ENCODE measurements at places on chromosomes 2 and 18. TPM values are rescaled to one million over a fixed set of nuclear protein-coding genes. Genes with fewer than 3 reads are reported as not detected.
A peak's percentile ranks its signal among the peaks of the same experiment; 100 is the strongest.

- DNase-seq: no peak
- H3K4me3 ChIP-seq: no peak overlapping the region
- H3K36me3 ChIP-seq: no peaks in the 10 kb centered on the region
- no peak overlapping the region for H3K27ac ChIP-seq
- H3K4me1 ChIP-seq: no peaks in the 10 kb centered on the region
These were observed 34.5 kb downstream of the DTNA start for GRCh38 chr18:34744569-34744968.

- H3K4me1 ChIP-seq: no peaks in the 10 kb centered on the region
- no peak overlapping the region for H3K4me3 ChIP-seq
- H3K27ac ChIP-seq: no peak overlapping the region
These were observed 137.3 kb downstream of the TRIB2 start for GRCh38 chr2:12854001-12854530.

DNA sequence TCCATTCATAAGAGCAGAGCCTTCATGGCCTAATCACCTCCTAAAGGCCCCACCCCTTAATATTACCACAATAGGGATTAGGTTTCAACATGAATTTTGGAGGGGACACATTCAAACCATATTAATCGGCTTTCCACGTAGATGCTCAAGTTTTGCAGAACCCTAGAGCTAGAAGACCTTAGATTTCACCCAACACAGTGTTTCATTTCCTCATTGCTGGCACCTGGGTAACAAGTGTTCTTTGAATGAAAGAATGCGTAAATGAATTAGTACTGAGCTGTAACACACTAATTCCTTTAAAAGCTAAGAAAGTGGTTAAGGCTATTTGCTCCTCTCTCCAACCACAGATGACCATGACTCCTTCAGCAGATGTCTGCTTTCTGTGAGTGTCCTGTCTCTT, 252.5 kb downstream of the SMAD2 start:
- H3K27me3 ChIP-seq: no peaks in the 10 kb centered on the region
- DNase-seq: no peak
- H3K27ac ChIP-seq: no peak overlapping the region
- no peaks in the 10 kb centered on the region for H3K36me3 ChIP-seq
- no peak overlapping the region for H3K4me3 ChIP-seq

Gene SDC1
- total RNA-seq: 13.3 TPM

Gene ACADL
- 0.45 TPM for total RNA-seq

Gene IL36RN
- total RNA-seq: not detected

DNA sequence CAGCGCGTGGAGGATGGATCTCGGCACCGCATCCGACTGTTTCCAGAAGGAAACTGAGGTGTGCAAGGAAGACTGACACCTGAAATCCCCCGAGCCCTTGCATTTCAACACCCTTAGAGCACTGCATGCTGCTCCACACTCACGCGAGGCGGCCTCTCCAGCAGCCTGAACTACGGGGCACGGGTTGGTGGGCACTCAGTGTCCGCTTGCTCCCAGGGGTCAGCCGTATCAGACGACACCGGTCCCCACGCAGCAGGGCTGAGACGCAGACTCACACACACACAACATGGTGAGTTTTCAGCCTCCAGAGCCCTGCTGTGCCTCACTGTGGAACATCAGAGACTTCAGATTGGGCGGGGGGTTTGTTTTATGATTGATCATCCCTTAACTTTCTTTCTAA, 269.9 kb downstream of the TWIST2 start:
- no peaks in the 10 kb centered on the region for H3K4me1 ChIP-seq
- no peak for DNase-seq
- no peak overlapping the region for H3K27ac ChIP-seq
- H3K27me3 ChIP-seq: no peaks in the 10 kb centered on the region
- no peak overlapping the region for H3K4me3 ChIP-seq

Gene STEAP3
- total RNA-seq: 3.8 TPM

DNA sequence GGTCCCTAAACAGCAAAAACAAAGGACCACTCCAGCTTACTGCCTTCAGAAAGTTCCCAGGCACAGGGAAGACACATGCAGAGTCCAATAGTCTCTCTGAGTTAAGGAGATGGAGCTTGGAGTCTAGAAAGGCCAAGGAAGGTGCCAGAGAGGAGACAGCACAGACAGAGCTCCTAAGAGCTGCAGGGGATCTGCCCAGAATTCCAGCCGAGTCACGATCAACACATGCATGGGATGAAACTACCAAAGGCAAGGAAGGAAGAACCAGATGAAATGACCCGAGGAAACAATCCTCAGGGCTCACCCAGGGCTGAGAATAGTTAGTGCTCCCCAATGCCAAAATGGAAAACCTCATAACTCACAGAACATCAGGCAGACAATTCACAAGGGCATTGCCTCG, 15.4 kb downstream of the METTL4 start:
- H3K27ac ChIP-seq: no peak overlapping the region
- no peaks in the 10 kb centered on the region for H3K4me1 ChIP-seq
- H3K4me3 ChIP-seq: no peak overlapping the region
- DNase-seq: no peak

DNA sequence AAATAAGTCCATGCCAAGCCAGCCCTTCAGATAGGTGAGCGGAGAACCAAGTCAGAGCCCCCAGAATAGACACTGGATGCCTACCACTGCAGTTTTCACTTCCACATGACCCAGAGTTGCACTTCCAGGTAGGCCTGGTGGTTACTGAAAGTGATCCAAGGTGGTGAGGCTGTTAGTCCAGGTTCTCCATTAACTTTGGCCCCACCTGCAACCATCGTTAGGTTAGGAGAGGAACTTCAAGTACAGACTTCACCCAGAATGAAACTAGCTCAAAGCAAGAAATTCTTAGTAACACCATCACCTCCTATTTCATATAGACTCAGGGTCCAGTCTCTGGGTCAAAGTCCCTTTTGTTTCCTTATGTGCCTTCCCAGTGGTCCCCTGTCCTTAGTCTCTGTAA, 293.1 kb upstream of the ID2 start:
- H3K27me3 ChIP-seq: no peaks in the 10 kb centered on the region

GRCh38 chr2:15389326-15389700, 171.8 kb downstream of the NBAS start:
- no peak overlapping the region for H3K4me3 ChIP-seq
- no peak overlapping the region for H3K27ac ChIP-seq
- H3K27me3 ChIP-seq: no peaks in the 10 kb centered on the region
- DNase-seq: no peak
- peaks cover 4% of the 10 kb centered on the region for H3K36me3 ChIP-seq

DNA sequence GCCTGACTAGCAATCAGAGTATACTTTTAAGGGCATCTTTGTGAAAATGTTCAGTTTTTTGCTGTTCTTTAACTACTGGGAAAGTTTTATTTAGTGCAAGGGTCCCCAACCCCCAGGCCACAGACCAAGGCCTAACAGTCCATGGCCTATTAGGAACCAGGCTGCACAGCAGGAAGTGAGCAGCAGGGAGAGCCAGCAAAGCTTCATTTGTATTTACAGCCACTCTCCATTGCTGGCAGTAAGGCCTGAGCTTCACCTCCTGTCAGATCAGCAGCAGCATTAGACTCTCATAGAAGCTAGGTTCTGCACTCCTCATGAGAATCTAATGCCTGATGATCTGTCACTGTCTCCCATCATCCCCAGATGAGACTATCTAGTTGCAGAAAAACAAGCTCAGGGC, 17.1 kb upstream of the NR4A2 start:
- DNase-seq: no peak
- no peak overlapping the region for H3K4me3 ChIP-seq
- no peaks in the 10 kb centered on the region for H3K36me3 ChIP-seq

DNA sequence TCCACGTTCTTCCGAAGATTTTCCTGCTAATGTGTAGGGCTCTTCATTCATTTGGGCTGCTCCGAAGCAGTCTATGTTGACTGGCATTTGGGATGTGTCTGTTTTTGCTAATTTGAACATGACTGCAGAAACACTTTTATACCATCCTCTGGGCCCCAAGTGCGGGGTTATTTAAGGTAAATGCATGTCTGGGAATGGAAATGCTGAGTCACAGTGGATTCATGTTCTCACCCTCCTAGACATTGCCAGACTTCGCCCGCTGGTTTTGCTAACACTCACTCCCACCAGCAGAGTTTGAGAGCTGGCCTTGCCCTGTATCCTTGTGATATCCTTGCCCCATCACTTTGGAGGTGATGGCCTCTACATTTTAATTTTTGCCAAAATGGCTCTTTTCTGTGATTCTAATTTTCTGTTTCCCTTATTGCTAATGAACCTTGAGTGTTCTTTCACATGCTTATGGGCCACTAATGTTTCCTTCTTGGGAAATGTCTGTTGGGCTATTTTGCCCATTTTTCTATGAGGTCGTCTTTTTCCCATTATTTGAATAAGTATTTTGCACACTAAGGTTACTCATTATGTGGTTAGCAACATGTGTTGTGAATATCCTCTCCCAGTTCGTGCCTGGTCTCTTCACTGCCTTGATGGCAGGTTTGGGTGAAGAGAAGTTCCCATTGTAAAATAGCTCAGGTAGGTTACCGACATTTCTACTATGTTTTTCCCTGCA, 204.1 kb downstream of the GLI2 start:
- H3K4me1 ChIP-seq: peaks cover 51% of the 10 kb centered on the region
- H3K27ac ChIP-seq: peak overlapping the region; percentile 12
- H3K36me3 ChIP-seq: no peaks in the 10 kb centered on the region
- H3K27me3 ChIP-seq: no peaks in the 10 kb centered on the region

DNA sequence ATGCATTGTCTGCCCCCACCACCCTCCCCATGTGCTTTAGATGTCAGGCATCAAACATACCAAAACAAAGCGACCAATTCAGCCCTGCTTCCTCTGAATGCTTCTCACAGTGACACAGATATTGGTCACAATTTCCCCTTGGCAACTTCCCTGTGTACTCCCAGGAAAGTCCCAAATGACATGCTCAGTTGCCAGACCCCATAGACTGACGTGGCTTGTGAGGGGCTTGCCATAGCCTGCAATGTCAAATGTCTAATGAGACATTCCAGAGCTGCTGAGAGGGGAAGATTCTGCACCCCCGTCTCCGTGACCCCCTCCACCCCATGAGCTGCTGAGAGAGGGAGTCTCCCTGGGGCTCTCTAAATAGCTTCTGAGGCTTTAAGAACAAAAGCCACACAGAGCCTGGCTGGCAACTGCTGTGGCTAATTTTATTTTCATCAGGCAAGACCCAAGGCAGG, 47.3 kb downstream of the RFTN2 start:
- DNase-seq: peak; percentile 6
- no peak overlapping the region for H3K4me3 ChIP-seq
- no peaks in the 10 kb centered on the region for H3K27me3 ChIP-seq
- H3K4me1 ChIP-seq: peaks cover 3% of the 10 kb centered on the region

Gene SPAG16
- 32.1 TPM for total RNA-seq

DNA sequence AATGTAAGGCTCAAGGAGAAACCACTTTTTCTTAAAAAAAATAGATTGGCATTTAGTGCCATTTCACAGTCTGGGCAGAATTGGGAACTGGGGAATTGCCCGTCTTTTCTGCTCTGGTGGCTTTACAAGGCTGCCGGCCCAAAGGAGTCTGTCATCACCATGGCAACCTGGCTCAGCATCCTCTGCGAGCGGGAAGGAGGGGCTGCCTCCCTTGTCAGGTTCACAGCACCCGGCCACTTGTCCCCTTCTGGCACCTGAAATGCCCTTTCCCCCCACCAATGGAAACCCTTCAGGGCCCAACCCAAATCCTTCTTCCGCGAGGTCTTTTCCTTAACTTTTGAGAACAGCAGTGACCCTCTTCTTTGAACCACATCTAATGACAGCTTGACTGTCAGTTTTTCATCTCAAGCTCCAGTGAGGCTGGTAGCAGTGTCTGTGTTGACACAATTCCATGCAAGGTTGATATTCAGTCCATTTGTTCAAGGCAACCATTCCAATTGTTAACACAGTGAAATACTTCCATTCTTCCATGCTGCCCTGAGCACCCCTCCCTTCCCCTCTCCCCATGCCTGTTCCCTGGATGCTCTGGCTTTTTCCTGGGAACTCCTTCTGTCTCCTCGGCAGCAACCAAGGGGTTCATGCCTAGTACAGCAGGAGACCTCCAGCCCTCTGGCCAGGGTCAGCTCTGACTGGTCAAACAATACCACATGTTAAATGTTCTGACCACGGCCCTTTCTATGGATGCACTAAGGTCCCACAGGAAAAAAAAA, 79.6 kb downstream of the DNER start:
- H3K4me1 ChIP-seq: no peaks in the 10 kb centered on the region
- no peak for DNase-seq
- H3K27me3 ChIP-seq: peaks cover 5% of the 10 kb centered on the region
- H3K27ac ChIP-seq: no peak overlapping the region

DNA sequence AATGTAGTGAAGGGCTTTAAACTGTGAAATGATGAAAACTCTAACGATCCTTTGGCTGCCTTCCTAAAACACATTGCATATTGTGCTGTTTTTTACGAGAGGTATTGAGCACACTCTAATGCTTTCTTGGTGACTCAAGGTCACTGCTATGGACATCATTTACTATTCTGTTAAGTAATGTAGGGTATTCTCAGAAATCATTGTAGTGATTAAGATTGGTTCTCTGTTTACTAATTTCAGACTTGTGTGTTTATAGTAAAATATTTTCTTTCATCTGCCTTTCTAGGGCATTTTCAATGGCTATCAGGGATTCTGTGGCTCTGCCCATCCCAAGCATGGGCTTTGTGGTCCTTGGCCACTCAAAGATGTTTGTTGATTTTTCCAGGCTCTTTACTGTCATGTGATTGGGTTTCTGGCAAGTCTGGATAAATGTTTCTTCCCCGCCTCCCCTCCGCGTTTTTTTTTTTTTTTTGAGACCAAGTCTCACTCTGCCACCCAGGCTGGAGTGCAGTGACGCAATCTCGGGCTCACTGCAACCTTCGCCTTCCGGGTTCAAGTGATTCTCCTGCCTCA, 29.3 kb downstream of the UBE2F start:
- no peaks in the 10 kb centered on the region for H3K27me3 ChIP-seq
- H3K4me3 ChIP-seq: no peak overlapping the region
- peaks cover 3% of the 10 kb centered on the region for H3K36me3 ChIP-seq
- H3K27ac ChIP-seq: no peak overlapping the region
- DNase-seq: peak; percentile 77
- no peaks in the 10 kb centered on the region for H3K4me1 ChIP-seq

GRCh38 chr2:167212014-167212648, 323.9 kb downstream of the XIRP2 start:
- no peaks in the 10 kb centered on the region for H3K36me3 ChIP-seq
- no peak overlapping the region for H3K4me3 ChIP-seq
- DNase-seq: peak; percentile 72

- DNase-seq: no peak
- no peaks in the 10 kb centered on the region for H3K27me3 ChIP-seq
- H3K36me3 ChIP-seq: no peaks in the 10 kb centered on the region
- H3K4me1 ChIP-seq: peaks cover 12% of the 10 kb centered on the region
These were observed 24.3 kb upstream of the FOSL2 start for GRCh38 chr2:28368357-28368798.

GRCh38 chr18:57715671-57716070, 87.4 kb downstream of the ATP8B1 start:
- H3K4me3 ChIP-seq: no peak overlapping the region
- no peaks in the 10 kb centered on the region for H3K36me3 ChIP-seq
- DNase-seq: no peak
- no peaks in the 10 kb centered on the region for H3K4me1 ChIP-seq
- H3K27ac ChIP-seq: no peak overlapping the region
